CD8-positive, alpha-beta memory T cell (primary cell): ENCODE measurements at places on chromosomes 7 and 10.
A peak's percentile ranks its signal among the peaks of the same experiment; 100 is the strongest.

- no peak for DNase-seq
- H3K27ac ChIP-seq: no peak overlapping the region
- H3K27me3 ChIP-seq: no peaks in the 10 kb centered on the region
- no peak overlapping the region for H3K4me3 ChIP-seq
- no peaks in the 10 kb centered on the region for H3K4me1 ChIP-seq
These were observed 172.6 kb upstream of the NRP1 start for GRCh38 chr10:33506838-33507661.

GRCh38 chr7:152076940-152077933 is 51.8 kb downstream of the GALNT11 start:
- no peak overlapping the region for H3K27ac ChIP-seq
- H3K4me3 ChIP-seq: no peak overlapping the region
- no peaks in the 10 kb centered on the region for H3K36me3 ChIP-seq
- no peaks in the 10 kb centered on the region for H3K27me3 ChIP-seq
- H3K4me1 ChIP-seq: no peaks in the 10 kb centered on the region
- DNase-seq: no peak

DNA sequence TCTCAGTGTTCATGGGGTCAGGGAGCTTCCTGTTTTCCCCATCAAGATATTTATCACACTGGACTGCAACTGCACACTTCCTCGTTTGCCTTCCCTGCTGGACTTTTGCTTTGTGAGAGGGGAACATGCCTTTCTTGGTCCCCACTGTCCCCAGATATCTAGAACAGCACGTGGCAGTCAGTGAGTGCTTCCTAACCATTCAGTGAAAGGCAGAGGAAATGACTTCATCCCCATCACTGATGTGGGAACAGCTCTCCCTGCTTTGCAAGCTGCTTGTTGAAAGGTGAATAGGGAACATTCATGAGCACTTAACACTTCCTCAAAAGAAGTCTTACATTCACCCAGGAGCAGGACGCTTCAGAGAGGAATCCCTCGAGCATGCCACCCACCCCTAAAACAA is 135.4 kb downstream of the MYOF start:
- H3K4me1 ChIP-seq: no peaks in the 10 kb centered on the region
- no peak for DNase-seq
- no peaks in the 10 kb centered on the region for H3K36me3 ChIP-seq
- H3K27ac ChIP-seq: no peak overlapping the region
- H3K27me3 ChIP-seq: no peaks in the 10 kb centered on the region
- no peak overlapping the region for H3K4me3 ChIP-seq

DNA sequence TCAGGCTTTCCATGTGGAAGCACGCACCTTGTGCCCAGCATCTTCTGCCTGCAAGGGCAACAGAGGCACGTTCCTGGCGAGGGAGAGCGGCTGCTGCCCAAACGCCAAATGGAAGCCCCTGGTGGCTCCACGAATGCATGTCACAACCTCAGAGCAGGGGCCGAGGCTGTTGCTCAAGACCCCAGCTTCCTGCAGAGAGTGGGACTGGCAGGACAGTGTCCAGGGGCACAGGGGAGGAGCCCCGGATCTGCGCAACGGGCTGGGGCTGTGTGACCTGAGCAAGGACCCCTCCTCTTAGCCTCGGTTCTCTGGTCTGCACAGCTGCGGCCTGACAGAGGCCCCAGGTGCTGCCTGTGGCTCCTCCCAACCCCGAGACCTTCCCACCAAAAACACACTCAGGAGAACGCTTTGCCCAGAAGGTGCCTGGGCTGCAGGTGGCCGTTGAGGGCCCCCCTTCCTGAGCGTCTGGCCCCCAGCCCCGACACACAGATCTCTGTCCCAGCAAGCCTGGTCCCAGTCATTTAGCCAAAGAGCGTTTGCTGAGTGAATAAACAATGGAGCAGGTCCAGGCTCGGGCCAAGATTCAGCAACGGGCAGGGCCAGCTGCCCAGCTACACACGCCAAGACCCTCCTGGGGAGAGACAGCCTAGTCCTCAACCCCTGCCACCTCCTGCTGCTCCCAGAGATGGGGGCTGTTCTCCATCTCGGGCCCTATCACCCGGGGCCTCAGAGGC is 1.2 kb downstream of the MICALL2 start:
- H3K27ac ChIP-seq: peak overlapping the region; percentile 67
- H3K27me3 ChIP-seq: no peaks in the 10 kb centered on the region
- H3K36me3 ChIP-seq: no peaks in the 10 kb centered on the region
- no peak for DNase-seq
- peaks cover 14% of the 10 kb centered on the region for H3K4me1 ChIP-seq

GRCh38 chr10:8041284-8041991 is 13.1 kb upstream of the GATA3 start:
- no peak overlapping the region for H3K27ac ChIP-seq
- DNase-seq: no peak
- H3K36me3 ChIP-seq: no peaks in the 10 kb centered on the region
- H3K27me3 ChIP-seq: peaks cover 96% of the 10 kb centered on the region

- no peaks in the 10 kb centered on the region for H3K4me1 ChIP-seq
- H3K36me3 ChIP-seq: no peaks in the 10 kb centered on the region
- no peak overlapping the region for H3K4me3 ChIP-seq
- H3K27ac ChIP-seq: no peak overlapping the region
- no peak for DNase-seq
These were observed 76.0 kb upstream of the SEMA3D start for GRCh38 chr7:85262891-85263290.

- no peak overlapping the region for H3K4me3 ChIP-seq
- no peaks in the 10 kb centered on the region for H3K36me3 ChIP-seq
- no peaks in the 10 kb centered on the region for H3K4me1 ChIP-seq
- no peaks in the 10 kb centered on the region for H3K27me3 ChIP-seq
These were observed 75.0 kb downstream of the EEPD1 start for GRCh38 chr7:36228039-36228438.

- no peak overlapping the region for H3K27ac ChIP-seq
- no peak for DNase-seq
- H3K4me1 ChIP-seq: no peaks in the 10 kb centered on the region
- H3K27me3 ChIP-seq: no peaks in the 10 kb centered on the region
- H3K4me3 ChIP-seq: no peak overlapping the region
- H3K36me3 ChIP-seq: no peaks in the 10 kb centered on the region
These were observed 322.4 kb downstream of the PCDH15 start for GRCh38 chr10:54478601-54479000.

- no peak overlapping the region for H3K27ac ChIP-seq
- H3K36me3 ChIP-seq: no peaks in the 10 kb centered on the region
- no peak for DNase-seq
- H3K4me3 ChIP-seq: no peak overlapping the region
These were observed 15.1 kb upstream of the RHOBTB1 start for GRCh38 chr10:60958892-60959601.

- no peak for DNase-seq
- no peak overlapping the region for H3K4me3 ChIP-seq
- H3K36me3 ChIP-seq: peaks cover 3% of the 10 kb centered on the region
- H3K27me3 ChIP-seq: no peaks in the 10 kb centered on the region
These were observed 20.0 kb downstream of the CUBN start for GRCh38 chr10:17109475-17110207.

- no peaks in the 10 kb centered on the region for H3K36me3 ChIP-seq
- no peak overlapping the region for H3K27ac ChIP-seq
- H3K27me3 ChIP-seq: no peaks in the 10 kb centered on the region
- no peaks in the 10 kb centered on the region for H3K4me1 ChIP-seq
- DNase-seq: no peak
- no peak overlapping the region for H3K4me3 ChIP-seq
These were observed 563.2 kb downstream of the CCSER2 start for GRCh38 chr10:84891631-84892030.

DNA sequence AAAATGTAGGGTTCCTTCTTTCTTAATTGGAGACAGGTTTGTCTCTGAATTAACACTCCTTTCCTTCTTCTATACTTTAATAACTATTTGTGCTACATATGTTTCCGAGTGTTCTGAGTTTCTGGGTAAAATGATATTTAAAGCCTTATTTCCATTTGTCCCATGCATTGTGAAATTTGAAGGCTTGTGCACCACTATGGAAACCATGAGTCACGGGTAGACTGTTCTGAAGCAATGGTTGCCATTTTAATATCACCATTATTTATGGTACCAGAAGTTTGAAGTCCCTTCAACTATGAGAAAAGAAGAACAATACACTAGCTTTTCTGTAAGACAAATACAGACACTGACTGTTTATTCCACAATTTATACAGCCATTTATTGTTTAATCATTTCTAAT is 44.7 kb upstream of the ZEB1 start:
- no peak overlapping the region for H3K4me3 ChIP-seq
- no peak for DNase-seq
- H3K36me3 ChIP-seq: no peaks in the 10 kb centered on the region
- no peak overlapping the region for H3K27ac ChIP-seq

DNA sequence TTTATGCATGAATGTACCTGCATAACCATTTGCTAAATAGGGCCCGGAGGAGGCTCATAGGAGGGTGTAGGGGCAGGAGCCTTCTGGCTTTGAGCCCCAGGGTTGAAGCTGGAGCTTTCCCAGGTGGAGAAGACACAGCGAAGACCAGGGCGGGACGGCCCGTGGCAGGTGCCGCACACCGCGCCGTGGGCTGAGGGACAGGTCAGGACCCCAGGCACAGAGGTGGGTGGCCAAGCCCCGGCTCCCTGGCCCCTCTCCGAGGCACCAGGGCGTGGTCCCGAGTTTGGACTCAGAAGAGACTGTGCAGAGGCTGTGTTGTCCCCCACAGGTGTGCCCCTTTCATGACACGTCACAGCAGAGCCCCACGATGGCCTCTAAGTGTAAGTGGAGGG is 56.5 kb downstream of the PWWP2B start:
- no peak overlapping the region for H3K27ac ChIP-seq
- peak overlapping the region; percentile 28 for H3K4me3 ChIP-seq
- no peaks in the 10 kb centered on the region for H3K27me3 ChIP-seq
- DNase-seq: no peak

GRCh38 chr10:31318382-31318853 is 598 bp upstream of the ZEB1 start:
- H3K36me3 ChIP-seq: no peaks in the 10 kb centered on the region
- peak overlapping the region; percentile 80 for H3K4me3 ChIP-seq
- peak; percentile 71 for DNase-seq
- H3K4me1 ChIP-seq: peaks cover 30% of the 10 kb centered on the region

- DNase-seq: no peak
- H3K27me3 ChIP-seq: no peaks in the 10 kb centered on the region
- no peaks in the 10 kb centered on the region for H3K36me3 ChIP-seq
- H3K27ac ChIP-seq: no peak overlapping the region
These were observed 467.4 kb upstream of the FZD8 start for GRCh38 chr10:36109399-36110023.

- H3K4me3 ChIP-seq: no peak overlapping the region
- no peaks in the 10 kb centered on the region for H3K4me1 ChIP-seq
- H3K27ac ChIP-seq: no peak overlapping the region
- H3K36me3 ChIP-seq: no peaks in the 10 kb centered on the region
These were observed 29.8 kb upstream of the WAC start for GRCh38 chr10:28503114-28503513.

GRCh38 chr10:49135575-49136313 is 1.9 kb upstream of the FAM170B start:
- no peak for DNase-seq
- H3K4me1 ChIP-seq: no peaks in the 10 kb centered on the region
- no peak overlapping the region for H3K27ac ChIP-seq
- no peaks in the 10 kb centered on the region for H3K36me3 ChIP-seq
- H3K4me3 ChIP-seq: no peak overlapping the region
- H3K27me3 ChIP-seq: no peaks in the 10 kb centered on the region

GRCh38 chr10:78996792-78997129 is 72.0 kb upstream of the ZMIZ1 start:
- H3K27me3 ChIP-seq: no peaks in the 10 kb centered on the region
- H3K36me3 ChIP-seq: no peaks in the 10 kb centered on the region
- peaks cover 3% of the 10 kb centered on the region for H3K4me1 ChIP-seq
- no peak for DNase-seq

DNA sequence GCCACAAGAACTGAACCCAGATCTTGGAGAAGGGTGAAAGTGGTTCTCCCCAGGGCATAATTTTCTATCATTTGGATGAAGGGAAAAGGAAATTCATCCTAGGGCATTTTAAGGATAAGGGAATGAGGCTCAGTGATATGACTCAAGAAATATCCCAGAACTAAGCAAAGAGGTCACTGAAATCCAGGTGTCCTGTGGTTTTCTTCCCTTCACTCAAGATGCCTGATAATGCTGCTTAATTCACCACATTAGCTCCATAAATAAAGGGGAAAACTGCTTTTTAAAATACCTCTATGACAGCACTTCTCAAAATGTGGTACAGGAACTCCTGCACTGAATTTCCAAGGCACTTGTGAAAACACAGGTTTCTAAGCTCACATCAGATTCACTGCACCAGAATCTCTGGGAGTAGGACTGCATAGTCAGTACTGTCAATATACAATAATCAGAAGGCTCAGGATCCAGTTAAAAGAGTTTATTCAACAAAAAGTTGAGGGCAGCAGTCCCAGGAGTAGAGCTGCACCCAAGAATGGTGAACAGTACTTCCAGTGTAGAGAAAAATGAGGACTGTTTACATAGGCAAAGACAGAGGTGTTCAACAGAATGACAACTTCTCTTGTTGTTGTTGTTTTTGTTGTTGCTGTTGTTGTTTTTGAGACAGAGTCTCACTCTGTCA is 2.9 kb downstream of the IFIT3 start:
- DNase-seq: no peak
- no peak overlapping the region for H3K27ac ChIP-seq
- H3K36me3 ChIP-seq: no peaks in the 10 kb centered on the region
- H3K27me3 ChIP-seq: no peaks in the 10 kb centered on the region
- H3K4me3 ChIP-seq: no peak overlapping the region
- peaks cover 53% of the 10 kb centered on the region for H3K4me1 ChIP-seq

- H3K27me3 ChIP-seq: no peaks in the 10 kb centered on the region
- H3K27ac ChIP-seq: no peak overlapping the region
- no peaks in the 10 kb centered on the region for H3K36me3 ChIP-seq
- DNase-seq: no peak
- no peak overlapping the region for H3K4me3 ChIP-seq
- H3K4me1 ChIP-seq: no peaks in the 10 kb centered on the region
These were observed 256.9 kb downstream of the WDR11 start for GRCh38 chr10:121108051-121108450.

DNA sequence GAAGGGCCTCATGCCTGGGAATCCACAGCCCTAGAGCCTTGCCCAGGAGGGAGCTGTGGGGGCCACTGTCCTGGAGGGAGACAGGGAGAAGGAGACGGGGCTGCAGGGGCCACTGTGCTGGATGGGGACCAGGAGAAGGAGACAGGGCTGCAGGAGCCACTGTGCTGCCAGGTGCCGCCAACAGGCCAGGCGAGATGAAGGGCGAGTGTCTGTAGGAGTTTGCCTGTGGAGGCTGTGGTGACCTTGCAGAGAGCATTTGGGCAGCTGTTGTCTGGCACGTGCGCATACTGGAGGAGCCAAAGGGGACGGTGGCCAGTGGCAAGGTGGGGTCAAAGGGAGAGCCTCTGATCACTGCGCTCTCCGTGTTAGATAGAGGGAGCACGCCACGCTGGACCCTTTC is 79.2 kb downstream of the NKX6-2 start:
- H3K36me3 ChIP-seq: no peaks in the 10 kb centered on the region
- H3K27me3 ChIP-seq: no peaks in the 10 kb centered on the region
- DNase-seq: no peak
- H3K27ac ChIP-seq: no peak overlapping the region
- H3K4me1 ChIP-seq: no peaks in the 10 kb centered on the region
